Adipocyte (in vitro differentiated cells): ENCODE measurements at places on chromosomes 13 and 19.

DNA sequence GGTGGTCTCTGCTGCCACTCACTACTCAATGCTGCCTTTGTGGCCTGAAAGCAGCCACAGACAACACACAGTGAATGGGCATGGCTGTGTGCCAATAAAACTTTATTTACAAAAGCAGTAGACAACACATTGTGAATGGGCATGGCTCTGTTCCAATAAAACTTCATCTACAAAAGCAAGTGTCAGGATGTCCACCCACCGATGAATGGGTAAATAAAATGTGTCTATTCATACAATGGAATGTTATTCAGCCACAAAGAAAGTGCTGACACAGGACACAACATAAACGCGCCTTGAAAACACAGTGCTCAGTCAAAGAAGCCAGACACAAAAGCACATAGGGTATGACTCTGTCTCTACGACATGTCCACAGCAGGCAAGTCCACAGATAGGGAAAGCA is 20.1 kb downstream of the ZSCAN5A start:
- DNase-seq = no peak

GRCh38 chr19:38263689-38264485 is 486 bp upstream of the SPINT2 start:
- peak; percentile 49 for DNase-seq

DNA sequence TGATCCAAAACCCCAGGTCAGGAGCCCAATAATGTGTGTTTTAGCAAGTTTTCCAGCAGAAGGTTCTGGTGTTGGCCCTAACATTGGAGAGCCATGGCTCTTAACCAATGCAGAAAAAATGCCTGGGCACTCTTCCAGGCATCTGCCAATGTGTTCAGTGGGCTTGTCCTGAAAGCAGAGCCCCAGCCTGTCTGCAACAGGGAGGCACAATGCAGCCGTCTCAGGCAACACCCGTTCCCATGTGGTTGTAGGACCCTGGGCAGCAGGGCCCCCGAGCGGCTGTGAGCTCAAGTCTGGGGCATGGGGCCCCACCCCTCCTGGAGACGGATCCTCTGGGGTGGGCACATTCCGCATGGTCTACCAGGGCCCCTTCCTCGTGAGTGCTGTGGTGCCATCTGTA is 58.1 kb upstream of the SIAH3 start:
- DNase-seq = no peak

GRCh38 chr13:101053301-101054093 is 362.8 kb downstream of the NALCN start:
- DNase-seq = peak; percentile 45

DNA sequence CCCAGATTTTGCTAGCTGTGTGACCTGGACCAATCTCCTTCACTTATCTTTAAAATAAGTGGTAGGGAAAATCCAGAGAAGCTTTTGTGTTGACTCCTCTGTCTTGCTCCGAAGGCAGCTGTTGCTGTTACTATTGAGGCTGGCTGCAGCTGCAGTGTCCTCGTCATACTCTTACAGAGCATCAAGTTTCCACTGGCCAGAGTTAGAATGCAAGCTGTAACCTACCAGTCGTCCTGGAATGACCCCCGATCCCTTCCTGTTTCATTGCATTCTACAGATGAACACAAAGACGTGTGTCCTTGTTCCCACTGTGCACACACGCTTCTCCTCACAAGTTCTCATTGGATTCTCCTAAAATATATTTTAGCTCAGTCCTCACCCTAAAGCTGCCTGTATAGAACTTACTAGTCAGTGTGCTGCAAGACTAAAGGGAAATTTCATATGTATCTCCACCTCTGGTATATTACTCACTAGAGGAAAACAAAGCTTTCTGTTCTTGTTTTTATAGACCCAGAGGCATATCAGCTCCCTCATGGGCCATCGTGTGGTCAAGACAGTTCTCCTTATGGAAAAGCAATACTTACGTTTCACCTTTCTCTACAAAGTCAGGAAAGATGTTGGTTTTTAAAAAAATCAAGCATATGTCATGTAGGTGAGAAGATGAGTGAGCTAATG is 589.8 kb downstream of the LMO7 start:
- DNase-seq = peak; percentile 9

- no peak for DNase-seq
These were observed 183.3 kb downstream of the KCNRG start for GRCh38 chr13:50198508-50198907.

- DNase-seq = no peak
These were observed 47.4 kb upstream of the UBAC2 start for GRCh38 chr13:99153219-99153618.
